ENCODE measurements at places on chromosomes 11 and 22. TPM values are rescaled to one million over a fixed set of nuclear protein-coding genes. Genes with fewer than 3 reads are reported as not detected.

The USP2 gene
- polyA plus RNA-seq, result 0.63 TPM

The SULT4A1 gene
- polyA plus RNA-seq, result 4.8 TPM

The NOX4 gene
- 4.7 TPM for polyA plus RNA-seq

GRCh38 chr22:18055619-18056160, 22.1 kb upstream of the PEX26 start:
- no peak for DNase-seq

DNA sequence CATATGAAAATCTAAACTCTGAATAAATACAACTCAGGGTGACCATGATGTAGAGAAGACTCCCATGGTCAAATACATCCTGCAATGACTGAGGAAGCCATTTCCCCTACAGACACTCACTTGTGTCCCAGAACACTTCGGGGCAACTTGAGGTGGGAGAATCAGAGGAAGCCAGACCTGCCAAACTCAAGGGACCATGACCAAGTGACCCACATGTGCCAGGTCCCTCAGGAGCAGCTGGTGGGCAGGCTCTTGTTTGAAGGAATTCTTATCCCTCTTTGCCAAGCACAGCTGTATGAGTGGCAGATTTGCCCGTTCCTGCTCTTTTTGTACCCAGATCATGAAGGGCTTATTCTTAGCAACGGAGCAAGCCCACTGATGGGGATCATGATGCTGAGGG, 17.8 kb downstream of the SPATA19 start:
- no peak for DNase-seq

DNA sequence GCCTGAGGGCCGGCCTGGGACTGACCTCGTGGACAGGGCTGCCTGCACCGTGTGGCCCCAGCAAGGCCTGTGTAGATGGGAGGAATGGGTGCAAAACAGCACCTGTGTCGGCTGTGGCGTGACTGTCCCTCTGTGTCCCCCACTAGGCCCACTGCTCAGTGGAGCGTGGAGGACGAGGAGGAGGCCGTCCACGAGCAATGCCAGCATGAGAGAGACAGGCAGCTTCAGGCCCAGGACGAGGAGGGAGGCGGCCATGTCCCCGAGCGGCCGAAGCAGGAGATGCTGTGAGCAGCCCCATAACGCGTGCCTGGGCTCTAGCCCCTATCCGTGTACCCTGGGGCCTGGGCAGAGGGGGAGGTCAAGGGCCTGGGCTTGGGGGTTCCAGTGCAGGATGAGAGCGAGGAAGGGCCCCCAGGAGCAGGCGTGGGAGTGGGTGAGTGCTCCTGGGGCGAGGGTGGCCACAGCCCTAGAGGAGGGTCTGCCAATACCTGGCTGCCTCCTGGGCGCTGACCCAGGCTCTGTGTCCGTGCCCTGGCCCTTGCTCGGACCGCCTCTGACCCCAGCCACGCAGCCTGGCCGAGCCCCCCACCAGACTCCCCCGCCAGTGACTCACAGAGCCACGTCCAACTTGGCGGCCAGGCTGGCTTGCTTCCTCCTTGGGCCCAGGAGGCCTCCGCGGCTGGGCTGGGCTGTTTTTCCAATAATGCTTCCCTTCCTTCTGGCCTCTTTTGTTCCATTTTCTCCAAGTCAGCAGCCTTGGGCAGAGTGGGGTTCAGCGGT, 11.6 kb downstream of the PRR33 start:
- no peak for DNase-seq

- peak; percentile 58 for DNase-seq
These were observed 81.6 kb downstream of the PDHX start for GRCh38 chr11:34997952-34998528.

DNA sequence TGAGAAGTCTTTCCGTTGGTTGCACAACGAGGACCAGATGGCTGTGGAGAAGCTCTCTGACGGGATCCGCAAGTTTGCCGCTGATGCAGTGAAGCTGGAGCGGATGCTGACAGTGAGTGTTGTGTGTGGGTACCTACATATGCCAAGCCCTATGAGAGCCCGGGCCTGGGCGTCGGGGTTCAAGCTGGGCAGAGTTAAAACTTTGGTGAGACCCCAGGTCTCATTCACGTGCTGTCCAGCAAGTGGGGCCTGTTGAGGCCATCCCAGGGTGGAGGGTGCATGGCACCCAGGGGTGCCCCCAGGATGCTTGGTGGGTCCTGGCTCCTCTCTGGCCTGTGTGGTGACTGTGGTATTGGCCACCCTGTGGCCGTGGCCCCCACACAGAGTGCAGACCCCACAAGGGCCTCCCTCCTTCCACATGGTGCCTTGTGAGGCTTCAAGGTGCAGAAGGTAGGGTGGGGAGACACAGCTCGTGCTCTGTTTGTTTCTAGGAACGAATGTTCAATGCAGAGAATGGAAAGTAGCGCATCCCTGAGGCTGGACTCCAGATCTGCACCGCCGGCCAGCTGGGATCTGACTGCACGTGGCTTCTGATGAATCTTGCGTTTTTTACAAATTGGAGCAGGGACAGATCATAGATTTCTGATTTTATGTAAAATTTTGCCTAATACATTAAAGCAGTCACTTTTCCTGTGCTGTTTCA, 12.8 kb downstream of the GATD1 start:
- DNase-seq, result no peak

DNA sequence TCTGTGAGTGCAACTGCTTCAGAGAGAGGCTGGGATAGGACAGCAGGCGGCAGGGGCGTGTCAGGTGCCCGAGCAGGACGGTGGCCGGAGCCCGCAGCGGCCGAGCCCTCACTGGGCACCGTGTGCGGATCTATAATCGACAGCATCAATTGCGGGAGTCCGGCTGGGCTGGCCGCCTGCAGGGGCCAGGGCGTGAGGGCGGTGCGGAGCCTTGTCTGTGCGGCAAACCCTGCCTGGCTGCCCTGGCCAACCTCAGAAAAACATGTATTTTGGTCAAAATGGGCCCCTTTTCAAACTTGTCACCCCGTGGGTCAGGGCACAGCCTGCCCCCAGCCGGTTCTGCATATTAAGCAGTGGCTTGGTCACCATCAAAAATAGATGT, 91.3 kb upstream of the KCNQ1OT1 start:
- DNase-seq, result no peak

GRCh38 chr11:92758241-92758780, 211.1 kb upstream of the MTNR1B start:
- DNase-seq, result no peak

- peak; percentile 4 for DNase-seq
These were observed 199.5 kb downstream of the AASDHPPT start for GRCh38 chr11:106276859-106277436.

DNA sequence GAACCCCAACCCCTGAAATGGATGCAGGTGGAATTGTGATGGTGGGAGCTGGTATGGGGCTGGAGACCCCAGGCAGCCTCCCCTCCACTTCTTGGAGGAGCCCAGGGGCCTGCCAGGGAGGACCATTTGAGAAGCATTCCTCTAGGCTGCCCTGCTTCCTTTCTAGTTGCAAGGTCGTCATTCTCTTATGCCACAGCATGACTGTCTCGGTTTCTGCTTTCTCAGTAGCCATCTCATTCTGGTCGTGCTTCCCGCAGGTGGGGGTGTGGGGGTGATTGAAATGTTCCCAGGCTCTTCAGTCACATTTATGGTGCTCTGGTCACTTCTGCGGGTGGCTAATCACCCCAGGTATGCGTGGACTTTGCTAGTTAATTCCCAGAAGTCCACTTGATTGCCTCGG, 223.7 kb upstream of the TBCEL start:
- no peak for DNase-seq

DNA sequence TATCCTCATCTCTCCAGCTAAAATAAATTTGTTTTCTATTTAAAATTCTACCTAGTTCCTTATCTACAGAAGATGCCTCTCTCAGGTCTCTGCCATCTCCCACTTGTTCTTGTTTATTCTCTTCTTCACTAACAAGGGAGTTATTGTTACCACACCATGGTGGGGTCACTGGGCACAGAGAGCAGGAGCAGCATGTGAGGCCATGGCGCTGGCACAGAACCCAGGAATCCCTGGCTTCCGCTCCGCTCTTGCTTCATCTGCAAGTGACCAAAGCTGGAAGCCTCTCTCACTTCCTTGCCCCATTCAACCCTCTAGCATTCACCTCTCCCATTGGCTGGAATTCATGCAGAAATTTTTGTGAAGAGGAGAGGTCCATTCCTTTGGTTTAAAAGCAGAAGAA, 190.7 kb upstream of the NCAM1 start:
- DNase-seq, result no peak

- DNase-seq, result peak; percentile 42
These were observed 6.0 kb downstream of the CNTF start for GRCh38 chr11:58628446-58628845.

DNA sequence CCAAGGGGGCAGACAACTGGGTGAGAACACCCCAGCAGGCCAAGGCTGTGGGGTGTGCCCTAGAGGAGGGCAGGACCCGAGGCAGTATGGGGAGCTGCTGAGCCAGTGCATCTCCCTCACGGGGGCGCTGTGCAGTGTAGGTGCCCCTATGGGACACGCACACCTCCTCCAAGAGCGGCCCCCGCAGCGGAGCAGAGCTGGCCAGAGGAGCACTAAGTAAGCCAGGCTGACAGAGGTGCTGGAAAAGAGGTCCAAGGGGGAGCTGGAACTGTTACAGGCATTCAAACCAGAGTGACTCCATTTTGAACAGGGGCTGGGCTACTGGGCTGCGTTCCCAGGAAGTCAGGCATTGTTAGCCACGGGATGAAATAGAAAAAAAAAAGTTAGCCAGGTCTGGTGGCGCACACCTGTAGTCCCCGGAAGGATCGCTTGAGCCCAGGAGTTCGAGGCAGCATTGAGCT, 41.8 kb downstream of the TST start:
- DNase-seq, result peak; percentile 9

DNA sequence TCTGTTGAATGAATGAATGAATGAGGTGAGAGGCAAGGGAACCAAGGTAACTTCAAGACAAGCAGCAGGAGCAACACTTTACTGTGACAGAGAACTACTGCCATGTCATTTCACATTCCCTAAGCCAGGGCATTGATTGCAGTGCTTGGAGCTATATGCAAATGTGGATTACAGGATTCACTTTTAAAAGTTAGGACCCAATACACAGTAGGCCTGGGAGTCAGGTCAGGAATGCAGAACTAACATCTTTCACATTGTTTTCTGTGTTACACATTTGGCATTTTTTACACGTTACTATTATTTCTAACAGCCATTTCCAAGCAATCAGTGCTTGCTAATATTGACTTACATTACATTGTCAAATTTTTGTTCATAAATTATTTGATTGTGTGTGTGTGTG, 26.2 kb upstream of the ME3 start:
- no peak for DNase-seq

DNA sequence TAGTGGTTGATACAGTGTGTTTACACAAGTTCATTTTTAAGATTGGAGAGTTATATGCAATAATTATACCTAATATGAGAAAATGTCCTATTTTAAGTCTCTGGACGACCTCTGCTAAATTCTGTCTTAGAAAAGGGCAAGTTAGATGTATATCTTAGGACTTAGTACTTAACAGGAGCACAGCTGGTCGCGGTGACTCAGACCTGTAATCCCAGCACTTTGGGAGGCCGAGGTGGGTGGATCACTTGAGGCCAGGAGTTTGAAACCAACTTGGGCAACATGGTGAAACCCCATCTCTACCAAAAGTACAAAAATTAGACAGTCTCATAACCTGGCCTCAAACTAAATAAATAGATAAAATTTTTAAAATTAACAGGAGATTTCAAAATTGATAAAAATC, 27.2 kb downstream of the BSX start:
- DNase-seq, result no peak

DNA sequence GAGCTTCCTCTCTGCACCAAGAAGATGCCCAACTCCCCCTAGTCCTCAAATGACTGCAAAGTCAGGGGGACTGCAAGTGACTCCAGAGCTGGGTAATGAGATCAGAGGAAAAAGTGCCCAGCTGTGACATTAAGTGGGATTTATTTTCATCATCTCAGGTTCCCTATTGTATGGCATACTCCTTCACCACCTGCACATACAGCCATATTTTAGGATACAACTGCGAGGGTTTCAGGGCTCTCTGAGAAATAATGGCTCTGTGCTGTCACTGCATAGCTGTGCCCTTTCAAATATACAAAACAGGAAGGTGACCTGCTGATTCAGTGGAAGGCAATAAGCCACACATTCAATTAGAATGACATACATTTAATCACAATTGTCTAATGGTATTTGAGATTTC, 45.6 kb upstream of the PLET1 start:
- no peak for DNase-seq

DNA sequence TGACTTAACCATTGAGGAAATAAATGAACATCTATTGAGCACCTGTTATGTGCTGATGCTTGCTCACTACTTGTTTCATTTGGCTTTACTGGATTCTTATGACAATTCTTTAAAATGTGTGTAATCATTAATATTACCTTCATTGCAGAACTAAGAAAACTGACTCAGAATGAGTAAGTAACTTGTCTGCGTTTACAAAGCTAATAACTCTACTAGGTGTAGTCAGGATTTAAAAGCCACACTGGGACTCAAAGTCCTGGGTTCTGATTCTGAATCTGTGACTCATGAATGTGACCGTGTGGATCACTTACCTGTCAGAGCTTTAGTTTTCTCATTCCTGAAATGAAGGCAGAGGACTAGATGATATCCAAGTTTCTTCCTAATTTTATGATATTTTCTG, 23.4 kb upstream of the KIRREL3 start:
- no peak for DNase-seq

- no peak for DNase-seq
These were observed 613.5 kb upstream of the CCDC179 start for GRCh38 chr11:23473782-23474181.

DNA sequence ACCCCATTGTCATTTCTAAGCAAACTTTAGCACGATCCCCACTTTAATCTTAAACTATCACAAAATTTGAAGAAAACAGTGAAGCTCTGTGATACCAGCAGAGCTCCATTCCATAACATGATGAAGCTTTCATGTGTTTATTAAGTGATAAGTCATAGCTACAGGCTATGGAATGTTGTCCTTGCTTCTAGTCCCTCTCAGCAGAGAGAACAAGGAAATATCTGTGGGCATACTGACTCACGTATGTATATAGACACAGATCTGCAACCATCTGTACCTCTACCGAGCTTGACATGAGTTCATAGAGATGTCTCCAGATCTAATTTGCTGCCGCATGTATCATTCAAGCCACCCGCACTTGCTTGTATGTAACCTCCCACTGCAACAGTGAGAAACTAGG, 588.9 kb downstream of the ETS1 start:
- DNase-seq, result peak; percentile 45

GRCh38 chr11:16049611-16050010, 306.7 kb downstream of the SOX6 start:
- no peak for DNase-seq

DNA sequence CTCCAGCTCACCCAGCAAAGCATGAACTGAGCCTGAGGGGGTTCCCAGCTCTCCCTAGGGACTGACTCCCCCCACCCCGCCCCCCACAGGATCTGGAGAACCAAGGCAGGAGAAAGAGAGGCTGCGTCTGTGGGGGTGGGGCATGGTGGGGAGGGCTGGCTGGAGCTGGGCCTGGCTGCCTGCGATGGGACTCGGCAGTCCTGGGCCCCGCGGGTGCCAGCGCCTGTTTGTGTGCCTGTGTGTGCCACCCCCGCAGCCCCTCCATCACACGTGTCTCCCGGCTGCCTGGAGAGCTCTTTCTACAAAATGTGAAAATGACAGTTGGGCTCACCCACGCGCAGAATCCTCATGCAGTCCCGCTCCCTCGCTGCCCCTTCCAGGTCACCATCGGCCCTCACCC, 46.8 kb downstream of the CACNA1I start:
- no peak for DNase-seq

GRCh38 chr11:129610125-129610524, 205.5 kb upstream of the TMEM45B start:
- no peak for DNase-seq
